ENCODE measurements at places on chromosomes 13 and 19.

GRCh38 chr19:52673014-52673413 lies 34.9 kb upstream of the ZNF83 start:
- DNase-seq, result no peak

GRCh38 chr13:31056644-31057271 lies 104.9 kb downstream of the HSPH1 start:
- DNase-seq, result no peak

- no peak for DNase-seq
Observed at GRCh38 chr19:17739121-17739875, 12.0 kb upstream of the FCHO1 start.

DNA sequence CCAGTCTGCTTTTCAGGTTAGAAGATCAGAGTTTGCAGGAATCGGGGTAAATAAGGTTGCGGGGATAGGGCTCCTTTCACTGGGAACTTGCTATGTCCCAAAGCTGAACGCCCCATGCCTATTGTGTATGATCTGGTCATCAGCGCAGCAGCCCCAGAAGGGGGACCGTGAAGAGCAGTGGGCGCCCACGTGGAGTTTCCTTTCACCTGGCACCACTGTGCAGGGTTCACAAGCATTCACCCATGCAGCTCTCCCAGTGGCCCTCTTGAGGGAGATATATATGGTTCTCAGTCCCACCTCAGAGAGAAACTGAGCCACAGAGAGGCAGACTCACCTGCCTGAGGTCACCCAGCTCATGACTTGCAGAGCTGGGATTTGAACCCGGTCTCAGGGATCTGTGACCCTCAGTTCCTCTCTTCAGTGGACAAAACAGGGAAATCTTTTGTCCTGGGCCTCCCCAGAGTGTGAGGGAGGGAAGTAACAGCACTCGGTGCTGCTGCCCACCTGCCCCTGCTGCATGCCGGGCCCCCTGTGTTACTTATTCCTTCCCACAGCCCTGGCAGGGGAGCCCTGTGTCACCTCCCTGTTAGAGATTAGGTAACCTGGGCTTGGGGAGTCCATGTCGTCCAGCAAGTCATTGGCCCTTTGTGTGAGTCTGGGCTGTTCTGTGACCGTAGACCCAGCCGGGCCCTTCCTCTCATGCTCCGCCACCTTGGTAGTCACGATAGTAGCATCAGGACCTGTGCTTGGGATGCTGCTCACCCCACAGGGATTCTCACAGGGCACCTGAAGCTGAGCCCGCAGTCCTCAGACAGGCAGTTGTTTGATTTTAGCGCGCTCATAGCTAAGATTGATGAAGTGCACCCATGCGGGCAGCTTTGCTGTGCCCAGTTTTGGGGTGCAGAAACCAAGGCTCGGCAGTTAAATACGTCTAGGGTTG lies 27.9 kb downstream of the PPP5C start:
- DNase-seq, result no peak

DNA sequence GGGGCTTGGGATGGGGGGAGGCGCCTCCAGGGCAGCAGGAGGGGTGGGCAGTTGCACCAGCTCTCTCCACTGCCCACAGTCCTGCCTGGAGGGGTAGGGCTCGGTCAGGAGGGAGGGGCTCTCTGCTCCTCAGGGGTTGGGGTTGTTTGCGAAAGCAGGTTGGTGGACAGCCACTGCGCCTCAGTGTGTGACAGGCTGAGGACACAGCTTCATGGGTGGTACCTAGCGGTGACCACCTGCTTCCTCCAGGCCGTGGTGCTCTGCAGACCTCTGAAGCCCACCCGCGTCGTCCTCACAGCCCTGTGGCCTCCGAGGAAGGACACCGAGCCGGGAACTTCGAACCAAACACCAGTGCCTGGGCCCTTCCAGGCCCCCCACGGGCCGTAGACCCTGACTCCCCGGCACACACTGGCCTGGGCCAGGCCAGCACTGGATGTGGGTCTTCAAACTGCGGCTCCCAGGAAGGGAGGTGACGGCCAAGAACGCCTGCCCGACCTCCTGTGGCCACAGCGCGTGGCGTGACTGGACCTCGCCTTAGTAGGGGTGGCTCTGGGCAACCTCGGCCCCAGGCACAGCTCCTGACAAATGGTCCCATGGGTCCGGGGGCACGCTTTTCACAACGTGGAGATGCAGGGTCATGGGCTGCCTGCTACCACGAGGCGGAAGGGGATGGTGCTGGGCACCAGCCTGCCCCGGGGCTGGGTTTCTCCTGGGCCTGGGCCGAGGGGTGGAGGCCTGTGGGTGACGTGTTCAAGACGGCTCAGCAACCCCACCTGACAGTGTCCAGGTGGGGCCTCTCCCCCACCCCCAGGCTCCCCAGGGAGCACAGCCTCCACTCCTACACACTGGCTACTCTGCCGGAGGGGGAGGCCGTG lies 173.2 kb downstream of the KDM4B start:
- DNase-seq, result no peak

- no peak for DNase-seq
Observed at GRCh38 chr19:6925801-6926751, 38.7 kb downstream of the ADGRE1 start.

- DNase-seq, result no peak
Observed at GRCh38 chr13:67227131-67227983, 2.8 kb downstream of the PCDH9 start.

DNA sequence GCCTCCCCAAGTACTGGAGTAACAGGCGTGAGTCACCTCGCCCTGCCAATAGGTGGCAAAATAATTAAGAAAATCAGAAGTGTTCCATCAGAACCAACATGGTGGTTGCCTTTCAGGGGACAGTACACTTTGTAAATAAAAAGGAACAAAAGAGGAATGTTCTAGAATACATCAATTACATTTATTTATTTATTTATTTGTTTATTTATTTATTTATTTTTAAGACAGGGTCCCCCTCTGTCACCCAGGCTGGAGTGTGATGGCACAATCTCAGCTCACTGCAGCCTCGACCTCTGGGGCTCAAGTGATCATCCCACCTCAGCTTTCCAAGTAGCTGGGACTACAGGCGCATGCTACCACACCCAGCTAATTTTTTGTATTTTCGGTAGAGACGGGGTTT lies 12.9 kb upstream of the TYROBP start:
- DNase-seq, result no peak

GRCh38 chr19:16899566-16900075 lies 10.8 kb downstream of the F2RL3 start:
- no peak for DNase-seq

DNA sequence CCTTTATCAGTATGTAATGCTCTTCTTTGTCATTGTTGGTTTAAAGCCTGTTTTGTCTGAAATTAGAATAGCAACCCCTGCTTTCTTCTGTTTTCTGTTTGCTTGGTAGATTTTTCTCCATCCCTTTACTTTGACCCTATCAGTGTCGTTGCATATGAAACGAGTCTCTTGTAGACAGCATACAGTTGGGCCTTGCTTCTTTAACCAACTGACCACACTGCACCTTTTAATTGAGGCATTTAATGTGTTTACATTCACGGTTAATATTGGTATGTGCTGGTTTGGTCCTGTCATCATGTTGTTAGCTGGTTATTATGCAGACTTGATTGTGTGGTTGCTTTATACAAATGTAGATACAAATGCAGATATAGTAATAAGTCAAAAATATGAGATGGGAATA lies 71.1 kb downstream of the PDS5B start:
- DNase-seq, result no peak

DNA sequence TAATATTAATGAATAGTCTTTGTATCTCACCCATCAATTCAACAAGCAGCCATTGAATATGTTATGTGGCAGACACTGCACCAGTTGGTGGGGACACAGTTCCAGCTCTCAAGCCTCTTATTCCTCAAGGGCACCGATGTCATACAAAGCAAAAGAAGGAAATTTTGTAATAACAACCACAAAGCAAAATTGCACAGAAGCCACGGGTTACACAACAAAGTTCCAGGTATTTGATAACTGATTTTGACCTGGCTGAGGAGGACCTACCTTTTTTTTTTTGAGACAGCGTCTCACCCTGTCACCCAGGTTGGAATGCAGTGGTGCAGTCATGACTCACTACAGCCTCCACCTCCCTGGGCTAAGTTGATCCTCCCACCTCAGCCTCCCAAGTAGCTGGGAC lies 266.7 kb downstream of the FOXO1 start:
- DNase-seq, result no peak

DNA sequence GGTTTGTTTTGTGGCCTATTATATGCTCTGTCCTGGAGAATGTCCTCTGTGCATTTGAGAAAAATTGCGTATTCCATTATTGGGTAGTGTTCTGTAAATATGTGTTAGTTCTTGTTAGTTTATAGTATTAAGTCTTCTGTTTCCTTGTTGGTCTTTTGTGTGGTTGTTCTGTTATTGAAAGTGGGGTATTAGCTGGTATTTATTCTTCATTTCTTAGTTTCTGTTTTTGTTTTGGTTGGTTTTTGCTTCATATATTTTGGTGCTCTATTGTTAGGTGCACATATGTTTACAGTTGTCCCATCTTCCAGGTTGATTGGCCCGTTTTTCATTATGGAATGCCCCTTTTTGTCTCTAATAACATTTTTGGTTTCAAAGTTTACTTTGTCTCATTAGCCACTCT lies 77.3 kb downstream of the DNAJC15 start:
- no peak for DNase-seq

GRCh38 chr19:18044825-18045304 lies 36.9 kb downstream of the ARRDC2 start:
- DNase-seq, result no peak

DNA sequence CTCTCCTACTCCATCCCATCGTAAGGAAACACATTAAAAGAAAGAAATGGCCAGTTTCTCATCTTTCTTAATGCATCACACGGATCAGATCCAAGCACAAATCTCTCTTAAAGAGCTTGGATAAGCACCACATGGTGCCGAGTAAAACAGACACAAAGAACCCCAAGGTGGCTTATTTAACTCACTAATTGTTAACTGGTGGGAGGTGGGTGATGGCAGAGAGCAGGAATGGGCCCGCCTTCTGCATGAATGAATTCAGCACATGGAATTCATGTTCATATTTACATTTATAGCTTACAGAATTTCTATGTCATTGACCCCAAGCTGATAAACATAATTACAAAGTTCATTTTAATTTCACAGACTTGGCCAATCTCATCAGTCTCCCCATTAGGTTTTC lies 89.9 kb downstream of the MZT1 start:
- DNase-seq, result no peak

DNA sequence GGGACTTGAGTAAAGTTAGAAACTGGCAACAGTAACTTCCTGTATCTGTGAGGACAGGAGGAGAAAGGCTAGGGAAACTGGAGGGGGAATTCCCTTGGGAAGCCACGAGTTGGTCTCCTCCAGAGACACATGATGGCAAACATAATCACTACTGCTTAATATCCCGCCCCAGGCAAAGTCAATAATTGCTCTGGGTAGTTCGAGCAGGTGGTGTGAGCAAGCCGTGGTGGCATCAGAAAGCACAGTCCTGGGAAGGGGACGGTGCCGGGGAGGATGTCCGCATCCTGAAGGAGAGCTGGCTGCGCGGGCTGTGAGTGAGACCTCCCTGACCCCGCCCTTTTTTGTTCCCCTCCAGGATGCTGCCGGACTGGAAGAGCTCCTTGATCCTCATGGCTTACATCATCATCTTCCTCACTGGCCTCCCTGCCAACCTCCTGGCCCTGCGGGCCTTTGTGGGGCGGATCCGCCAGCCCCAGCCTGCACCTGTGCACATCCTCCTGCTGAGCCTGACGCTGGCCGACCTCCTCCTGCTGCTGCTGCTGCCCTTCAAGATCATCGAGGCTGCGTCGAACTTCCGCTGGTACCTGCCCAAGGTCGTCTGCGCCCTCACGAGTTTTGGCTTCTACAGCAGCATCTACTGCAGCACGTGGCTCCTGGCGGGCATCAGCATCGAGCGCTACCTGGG lies 1.4 kb downstream of the FFAR2 start:
- DNase-seq, result no peak

- DNase-seq, result no peak
Observed at GRCh38 chr19:39032063-39032918, at the start of gene FBXO27. Gene FBXO27 (minus strand): TSS chr19:39032549. CDS start chr19:39032227, 322 bp downstream.

DNA sequence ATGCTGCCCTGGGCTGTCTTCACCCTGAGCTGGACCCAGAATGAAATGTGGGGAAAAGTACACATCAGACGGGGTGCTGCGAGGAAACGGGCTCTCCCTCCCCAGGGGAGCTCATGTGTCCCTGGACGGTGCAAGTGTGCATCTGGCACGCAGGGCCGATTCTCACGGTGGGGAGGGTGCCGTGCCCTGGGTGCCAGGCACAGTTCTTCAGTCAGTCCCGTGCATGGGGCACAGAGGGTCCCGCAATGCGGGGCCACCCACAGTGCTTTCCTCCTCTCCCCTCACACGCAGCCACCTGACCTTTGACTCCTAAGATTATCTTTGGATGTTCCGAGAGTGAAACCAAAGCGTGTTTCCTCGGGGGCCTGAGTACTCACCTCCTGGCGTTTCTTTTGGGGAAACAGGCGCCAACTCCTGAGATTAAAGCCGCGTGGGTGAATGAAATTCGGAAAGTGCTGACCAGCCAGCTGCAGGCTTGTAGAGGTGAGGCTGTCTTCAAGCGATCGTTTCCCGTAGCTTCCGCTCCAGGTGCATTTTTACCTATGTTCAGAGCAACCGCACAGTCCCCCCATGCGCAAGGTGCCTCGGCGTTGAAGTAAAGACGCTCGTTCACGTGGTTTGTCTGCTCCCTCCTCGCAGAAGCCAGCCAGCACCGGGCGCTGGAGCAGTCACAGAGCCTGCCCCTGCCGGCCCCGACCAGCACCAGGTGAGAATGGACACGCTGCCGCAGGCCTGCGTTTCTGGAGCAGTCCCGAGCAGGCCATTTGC lies 17.5 kb upstream of the F7 start:
- no peak for DNase-seq

DNA sequence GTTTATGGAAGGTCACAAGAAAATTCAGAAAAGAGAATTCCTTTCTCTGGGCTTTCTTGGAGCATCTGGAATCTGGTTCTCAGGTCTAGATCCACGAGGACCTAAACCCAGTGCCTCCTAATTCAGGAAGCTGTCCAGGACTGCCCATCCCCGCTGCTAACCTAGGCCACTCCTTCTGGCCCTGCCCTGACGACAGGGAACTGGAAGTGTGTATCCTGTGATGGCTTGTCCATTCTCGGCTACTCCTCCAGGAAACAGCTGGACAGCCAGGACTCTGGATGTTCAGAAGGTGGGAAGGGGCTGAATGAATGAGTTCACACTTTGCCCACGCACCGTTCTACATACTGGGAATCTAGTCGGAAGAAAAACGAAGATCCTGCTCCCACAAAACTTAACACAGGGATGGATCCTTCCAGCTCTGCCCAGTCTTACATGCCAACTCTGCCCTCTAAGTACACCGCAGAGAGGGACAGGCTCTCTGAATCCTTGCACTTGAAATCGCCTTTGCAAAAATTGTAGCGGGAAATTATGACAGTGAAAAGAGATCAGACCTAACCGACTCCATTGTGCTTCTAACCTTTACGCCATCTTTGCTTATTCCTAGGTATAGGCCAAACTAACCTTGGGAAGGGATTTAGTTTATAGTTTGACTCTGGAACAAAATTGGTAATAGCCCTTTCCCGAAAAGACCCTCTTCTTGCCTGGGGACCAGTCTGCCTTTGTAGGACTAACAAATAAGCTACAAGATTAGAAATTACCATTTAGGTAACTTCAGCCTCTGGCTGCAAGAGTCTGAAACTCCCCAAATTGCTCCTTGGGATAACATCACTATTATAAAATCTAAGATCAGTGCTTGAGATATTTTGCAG lies 1.8 kb downstream of the LSM4 start:
- DNase-seq, result no peak
